ENCODE measurements at places on chromosomes 1 and 21.

DNA sequence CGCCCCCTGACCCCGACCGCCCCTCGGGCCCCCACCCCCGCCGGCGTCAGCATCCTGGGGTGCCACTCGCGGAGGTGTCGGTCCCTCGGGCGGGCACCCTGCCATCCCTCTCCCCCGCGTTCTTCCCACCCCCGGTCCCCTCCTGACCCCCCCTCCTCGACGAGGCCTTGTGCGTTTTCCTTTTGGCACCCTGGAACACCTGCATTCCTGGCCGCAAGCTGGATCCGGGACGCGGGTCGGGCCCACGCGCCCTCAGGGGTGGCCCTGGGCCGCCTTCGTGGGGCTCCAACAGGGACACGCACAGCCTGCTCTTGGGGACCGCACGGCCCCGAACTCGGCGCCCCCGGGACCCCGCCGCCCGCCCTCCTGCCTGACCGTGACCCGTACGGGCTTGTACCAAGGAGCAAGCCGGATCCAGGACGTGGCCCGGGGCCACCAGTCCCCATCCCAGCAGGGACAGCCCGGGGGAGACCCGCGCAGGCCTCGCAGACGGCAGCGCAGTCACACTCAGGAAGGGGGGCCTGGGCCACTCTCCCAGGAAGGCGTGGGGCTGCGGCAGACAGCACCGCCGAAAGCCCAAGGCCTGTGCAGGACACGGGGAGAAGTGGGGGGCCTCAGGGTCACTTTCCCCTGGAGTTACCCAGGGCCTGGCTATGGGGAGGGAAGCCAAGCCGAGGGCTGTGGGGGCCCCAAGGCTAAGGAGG lies 579 bp upstream of the SLC19A1 start:
- no peak for DNase-seq

GRCh38 chr1:150568594-150568966 lies 10.8 kb downstream of the MCL1 start:
- DNase-seq: no peak

- DNase-seq: no peak
Measured at GRCh38 chr1:77594366-77595112, 87.9 kb downstream of the ZZZ3 start.

DNA sequence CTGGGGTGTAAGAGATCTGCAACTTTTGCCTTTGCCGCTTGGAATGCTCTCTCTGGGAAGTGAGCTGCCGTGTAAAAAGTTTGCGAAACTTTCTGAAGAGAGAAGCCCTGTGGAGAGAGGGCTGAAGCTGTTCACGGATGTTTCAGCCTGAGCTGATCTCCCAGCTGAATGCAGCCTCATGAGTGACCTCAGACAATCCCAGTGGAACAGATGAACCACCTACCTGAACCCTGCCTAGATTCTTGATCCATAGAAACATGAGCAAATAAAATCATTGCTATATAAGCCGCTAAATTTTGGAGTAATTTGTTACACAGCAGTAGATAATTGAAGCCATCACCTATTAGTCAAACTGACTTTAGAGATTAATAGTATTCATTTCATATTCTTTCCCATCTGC lies 4.4 kb upstream of the ALG6 start:
- no peak for DNase-seq

DNA sequence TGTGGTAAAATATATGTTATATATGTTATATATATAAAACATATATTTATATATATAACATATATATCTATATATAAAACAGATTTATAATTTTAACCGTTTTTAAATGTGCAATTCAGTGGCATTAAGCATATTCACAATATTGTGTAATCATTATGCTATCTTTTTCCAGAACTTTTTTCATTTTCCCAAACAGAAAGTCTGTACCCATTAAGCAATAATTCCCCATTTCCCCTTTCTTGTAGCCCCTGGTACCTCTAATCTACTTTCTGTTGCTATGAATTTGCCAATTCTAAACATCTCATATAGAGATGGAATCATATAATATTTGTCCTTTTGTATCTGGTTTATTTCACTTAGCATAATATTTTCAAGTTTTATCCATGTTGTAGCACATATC lies 10.7 kb upstream of the ARHGEF11 start:
- DNase-seq: no peak

DNA sequence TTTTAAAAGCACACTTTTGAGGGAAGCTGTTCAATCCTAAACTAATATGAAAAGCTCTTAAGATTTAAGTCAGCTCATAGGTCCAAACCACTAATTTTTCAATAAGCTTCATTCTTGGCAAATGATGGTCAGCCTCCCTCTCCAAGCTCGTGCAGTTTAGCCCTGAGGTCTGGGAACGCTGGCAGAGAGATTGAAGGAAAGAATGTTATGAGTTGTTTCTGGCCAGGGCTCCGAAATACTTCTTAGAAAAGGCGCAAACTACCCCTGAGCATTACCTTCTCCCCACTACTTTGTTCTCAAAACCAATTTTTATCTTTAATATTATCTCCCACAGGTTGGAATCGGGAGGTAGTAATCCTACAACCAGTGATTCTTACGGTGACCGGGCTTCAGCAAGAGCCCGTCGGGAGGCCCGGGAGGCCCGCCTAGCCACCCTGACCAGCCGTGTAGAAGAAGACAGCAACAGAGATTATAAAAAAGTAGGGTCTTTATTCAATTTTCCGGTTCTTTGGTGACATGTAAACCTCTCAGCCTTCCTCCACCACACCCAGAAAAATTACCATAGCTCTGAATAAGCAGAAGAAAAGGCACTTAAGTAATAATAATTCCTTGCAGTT lies 147.7 kb downstream of the SYT2 start:
- no peak for DNase-seq
